ENCODE measurements at places on chromosomes 7 and 10.

DNA sequence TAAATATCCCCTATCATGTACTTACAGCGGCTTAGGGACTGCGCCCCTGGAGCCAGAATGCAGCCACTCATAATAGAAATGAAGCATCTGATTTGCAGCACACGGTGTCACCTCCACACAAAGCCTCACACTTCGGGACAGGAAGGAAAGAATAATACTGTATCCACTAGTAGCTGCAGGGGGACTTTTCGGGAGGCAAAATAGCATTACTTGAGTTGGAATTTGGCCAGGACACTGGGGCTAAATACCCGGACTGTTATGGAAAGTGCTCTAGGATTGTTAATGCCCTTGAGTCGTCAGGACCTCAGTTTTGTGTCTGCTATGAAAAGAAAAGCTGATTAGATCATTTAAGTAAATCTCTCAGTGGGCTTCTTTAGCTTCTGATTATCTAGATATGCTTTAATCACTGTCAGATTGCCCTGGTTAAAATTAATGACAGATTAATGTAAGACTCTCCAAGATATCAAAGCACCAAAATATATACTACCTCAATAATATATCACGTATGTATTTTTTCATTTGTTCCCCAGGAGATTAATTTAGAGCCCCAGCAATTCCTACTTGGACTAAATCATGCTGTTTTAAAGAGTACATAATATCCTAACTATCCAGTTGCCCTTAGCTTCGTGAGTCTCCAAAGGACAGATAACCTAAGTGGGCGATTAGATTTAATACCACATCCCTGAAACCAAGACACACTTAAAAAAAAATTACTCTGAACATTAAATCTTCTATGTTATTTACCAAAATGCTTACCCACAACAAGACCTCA, 173.0 kb upstream of the NEBL start:
- DNase-seq = peak; percentile 37

DNA sequence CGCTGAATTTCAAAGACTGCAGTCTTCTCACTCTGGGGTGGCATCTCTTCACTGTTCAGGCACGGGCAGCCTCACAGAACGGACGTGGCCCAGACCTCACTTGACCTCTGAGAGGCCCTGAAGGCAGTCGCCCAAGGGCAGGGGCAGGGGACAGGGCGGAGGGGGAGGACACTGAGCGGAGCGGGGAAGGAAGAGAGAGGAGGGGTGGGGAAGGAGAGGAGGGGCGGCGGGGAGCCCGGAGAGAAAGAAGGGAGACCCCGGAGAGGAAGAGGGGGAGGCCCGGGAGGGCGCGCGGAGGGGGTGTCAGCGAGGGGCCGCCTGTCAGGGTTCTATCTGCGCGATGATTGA, 58.7 kb upstream of the COMTD1 start:
- no peak for DNase-seq

- DNase-seq = no peak
Measured at GRCh38 chr10:96789571-96790108, 42.5 kb upstream of the LCOR start.

- DNase-seq = no peak
Measured at GRCh38 chr10:98168766-98169165, 34.3 kb downstream of the R3HCC1L start.

DNA sequence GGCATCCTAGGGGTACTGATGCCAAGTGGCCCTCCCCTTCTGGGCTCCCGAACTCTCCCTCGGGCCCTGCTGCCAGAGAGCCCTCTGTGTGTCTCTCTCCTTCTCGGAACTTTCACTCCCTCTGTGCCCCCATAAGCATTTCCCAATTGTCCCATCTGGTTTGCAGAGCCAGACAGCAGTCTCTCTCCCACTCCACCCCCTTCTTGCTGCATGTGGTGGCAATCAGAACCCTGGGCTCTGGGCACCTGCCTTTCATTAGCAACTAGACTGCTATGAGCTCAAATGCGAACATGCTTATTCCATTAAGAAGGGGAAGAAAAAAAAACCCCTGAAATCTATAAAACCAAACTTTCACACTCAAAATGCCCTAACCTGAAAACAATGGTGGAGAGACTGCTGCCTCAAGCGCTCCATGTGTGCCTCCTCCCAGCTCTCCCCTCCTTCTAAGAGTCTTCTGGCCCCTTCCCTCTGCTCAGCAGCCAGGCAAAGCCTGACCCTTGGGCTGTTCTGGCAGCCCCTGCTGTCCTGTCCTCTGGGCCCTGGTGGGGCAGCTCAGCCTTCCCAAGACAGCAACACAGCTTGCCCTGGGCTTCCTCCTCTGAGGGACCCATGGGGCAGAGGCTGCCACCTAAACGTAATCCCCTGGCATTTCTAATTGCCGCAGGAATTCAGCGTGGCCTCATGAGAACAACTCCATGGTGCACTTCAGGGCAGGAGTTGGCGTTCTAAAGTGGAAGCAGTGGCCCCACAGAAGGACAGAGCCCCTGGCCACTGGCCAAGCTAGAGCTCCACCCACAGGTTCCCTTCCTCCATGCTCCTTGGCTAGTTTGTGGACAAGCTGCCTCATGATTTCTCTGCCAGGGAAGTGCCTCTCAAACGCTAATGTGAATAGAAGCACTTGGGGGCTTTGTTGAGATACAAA, 415.4 kb downstream of the PLXNA4 start:
- DNase-seq = no peak

DNA sequence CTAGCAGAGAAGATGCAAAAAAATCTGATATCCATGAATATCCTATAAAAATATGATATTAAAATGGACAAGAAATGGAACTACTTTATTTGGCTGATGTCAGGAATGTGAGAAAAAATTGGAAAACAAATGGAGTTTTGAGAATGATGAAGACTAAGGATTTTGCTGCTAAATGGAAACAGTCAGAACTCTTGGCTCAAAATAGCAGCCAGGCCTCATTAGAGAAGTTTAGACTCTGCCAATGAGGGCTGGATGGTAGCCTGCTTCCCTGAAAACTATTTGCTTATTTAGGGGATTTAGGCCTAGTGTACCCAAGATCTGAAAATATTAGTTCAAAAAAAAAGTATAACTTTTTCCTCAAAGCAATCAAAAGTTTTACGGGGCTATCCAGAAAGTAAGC, 458.5 kb downstream of the TFEC start:
- no peak for DNase-seq

DNA sequence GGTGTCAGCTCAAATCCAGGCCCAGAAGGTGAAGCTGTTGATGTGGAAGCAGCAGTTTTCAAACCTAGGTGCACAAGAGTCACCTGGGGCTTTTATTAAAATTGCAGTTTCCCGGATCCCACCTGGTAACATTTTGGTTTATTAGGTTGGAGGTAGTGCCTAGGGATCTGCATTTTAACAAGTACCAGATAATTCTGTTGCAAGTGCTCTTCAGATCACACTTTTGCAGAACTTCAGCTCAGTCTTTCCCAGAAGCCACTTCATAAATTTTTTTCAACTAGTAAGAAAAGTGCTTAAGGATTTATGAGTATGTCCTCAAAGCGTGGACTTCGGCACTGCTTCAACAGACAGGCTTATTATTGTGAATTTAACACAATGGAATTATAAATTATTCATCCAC, 213.8 kb downstream of the ADRA2A start:
- DNase-seq = no peak

DNA sequence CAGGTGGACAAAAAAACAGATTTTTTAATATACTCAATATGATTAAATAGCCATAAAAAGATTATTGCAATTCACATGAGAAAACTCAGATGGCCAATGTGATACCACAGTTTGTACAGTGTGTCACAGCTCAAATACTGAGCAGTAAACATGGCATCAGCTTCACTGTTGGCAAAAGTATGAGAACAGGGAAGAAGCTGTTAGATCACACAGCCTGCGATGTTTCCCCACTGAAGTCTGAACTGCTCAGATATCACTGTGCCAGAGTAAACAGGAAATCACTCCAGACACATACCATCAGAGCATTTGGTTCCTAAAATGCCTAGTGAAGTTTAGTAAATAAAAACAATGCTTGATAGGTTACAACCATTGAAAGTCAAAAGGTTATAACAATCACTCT, 347.8 kb downstream of the ETV1 start:
- DNase-seq = no peak

- no peak for DNase-seq
Measured at GRCh38 chr10:69896606-69897231, 95.0 kb downstream of the COL13A1 start.

DNA sequence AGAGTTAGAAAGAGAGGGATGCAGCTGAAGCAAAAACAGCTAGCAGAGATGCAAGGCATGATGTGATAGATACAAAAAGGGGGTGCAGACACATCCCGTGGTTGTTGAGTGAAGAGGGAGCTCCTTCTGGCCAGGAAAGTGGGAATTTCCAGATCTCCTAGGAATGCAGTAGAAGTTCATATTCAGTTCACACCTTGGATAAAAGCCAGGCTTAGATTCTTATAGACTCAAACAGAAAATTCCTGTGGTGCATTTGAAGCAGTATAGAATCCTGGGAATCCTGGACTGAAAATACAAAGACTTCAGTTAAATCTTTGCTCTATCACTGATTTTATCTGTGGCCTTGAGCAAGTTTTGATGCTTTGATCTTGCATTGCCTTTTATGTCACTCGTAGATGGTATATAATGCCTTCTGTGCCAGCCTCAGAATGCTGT, 33.9 kb downstream of the SGPL1 start:
- no peak for DNase-seq

- no peak for DNase-seq
Measured at GRCh38 chr10:48773580-48773979, 88.9 kb downstream of the WDFY4 start.

DNA sequence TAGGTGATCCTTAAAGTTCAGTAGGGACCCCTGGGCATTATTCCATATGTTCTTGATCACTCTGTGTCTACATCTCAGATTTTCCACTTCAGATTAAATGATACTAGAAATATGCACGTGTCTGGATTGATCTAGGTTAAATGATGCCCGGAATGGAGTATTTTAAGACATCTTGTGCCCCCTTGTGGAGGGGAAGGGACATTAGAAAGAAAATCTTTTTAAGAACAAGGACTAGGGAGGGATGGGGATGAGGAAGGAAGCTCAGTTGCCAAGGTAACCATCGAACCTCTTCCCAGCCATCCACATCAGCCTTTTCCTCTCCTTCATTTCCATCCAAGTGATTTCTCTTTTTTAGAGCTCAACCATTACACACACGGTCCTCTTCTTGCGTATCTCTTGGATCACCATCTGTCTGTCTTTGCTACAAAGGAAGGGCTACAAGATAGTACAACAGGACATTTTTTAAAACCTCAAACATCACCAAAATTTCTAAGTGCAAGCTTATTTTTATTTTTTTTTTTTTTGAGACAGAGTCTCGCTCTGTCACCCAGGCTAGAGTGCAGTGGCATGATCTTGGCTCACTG, 40.5 kb downstream of the PRSS2 start:
- peak; percentile 31 for DNase-seq

DNA sequence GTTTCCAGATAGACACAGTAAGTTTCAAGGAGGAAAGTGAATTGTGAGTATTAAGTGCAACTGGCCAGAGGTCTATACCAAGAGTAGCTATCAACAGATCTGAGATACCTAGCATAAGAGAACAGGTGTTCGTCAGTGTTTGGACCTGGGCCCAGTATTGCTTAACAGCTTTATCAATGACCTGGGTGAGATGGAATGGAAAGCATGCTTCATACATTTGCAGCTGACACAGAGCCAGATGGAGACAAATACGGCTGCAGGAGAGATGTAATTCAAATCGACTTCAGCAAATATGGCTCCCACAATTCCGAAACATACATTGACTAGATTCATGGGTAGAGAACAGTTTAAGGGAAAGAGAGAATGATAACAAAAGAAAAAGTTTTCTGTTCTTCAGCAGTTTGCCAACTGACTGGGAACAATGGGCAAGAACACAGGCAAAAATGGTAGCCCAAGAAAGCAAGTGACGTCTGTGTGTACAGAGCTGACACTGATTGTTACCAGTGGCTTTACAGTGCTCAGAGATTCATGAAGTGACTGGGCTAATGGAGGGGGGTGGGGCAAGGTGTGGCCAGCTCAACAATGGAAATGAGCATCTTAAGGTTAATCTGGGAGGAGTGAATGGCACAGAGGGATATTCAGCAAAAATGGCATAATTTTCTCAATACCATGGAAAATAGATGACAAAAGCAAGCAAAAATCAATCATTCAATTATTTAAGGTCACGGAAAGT, 28.0 kb upstream of the COBL start:
- DNase-seq = no peak

DNA sequence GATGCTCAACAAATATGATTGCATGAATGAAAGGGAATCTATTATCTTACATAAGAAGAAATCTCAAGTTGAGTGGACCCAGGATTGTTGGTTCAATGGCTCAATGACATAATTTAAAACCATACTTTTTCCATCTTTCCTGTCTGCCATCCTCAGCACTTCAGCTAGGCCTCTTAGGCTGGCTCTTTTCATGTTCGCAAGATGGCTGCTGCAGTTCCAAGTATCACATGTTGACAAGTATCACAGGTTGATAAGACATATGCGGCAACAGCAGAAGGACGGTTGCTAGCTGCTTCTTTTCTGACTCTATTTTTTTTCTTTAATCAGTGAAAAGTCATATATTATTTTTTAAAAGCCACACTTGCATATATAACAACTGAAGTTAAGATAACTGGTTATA, 79.0 kb upstream of the CDK6 start:
- DNase-seq = no peak

DNA sequence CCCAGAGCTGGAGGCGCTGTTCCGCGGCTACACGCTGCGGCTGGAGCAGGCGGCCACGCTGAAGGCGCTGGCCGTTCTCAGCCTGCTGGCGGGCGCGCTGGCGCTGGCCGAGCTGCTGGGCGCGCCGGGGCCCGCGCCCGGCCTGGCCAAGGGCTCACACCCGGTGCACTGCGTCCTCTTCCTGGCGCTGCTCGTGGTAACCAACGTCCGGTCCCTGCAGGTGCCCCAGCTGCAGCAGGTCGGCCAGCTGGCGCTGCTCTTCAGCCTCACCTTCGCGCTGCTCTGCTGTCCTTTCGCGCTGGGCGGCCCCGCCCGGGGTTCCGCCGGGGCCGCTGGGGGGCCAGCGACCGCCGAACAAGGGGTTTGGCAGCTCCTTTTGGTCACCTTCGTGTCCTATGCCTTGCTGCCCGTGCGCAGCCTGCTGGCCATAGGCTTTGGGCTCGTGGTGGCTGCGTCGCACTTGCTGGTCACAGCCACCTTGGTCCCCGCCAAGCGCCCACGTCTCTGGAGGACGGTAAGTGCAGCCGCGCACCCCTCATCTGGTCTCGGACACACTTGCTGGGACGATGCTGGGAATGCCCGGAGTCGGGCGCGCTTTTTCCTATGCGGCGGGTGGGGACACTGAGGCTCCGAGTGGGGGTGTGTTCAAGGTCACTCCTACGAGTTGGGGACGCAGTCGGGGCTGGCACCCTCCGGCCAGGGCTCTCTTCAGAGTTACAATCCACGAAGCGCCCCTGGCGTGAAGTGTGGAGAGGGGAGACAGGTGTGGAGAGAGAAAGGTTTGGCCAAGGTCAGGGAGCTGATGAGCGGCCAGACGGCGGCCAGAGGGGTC, 717 bp downstream of the ADCY1 start:
- DNase-seq = no peak

DNA sequence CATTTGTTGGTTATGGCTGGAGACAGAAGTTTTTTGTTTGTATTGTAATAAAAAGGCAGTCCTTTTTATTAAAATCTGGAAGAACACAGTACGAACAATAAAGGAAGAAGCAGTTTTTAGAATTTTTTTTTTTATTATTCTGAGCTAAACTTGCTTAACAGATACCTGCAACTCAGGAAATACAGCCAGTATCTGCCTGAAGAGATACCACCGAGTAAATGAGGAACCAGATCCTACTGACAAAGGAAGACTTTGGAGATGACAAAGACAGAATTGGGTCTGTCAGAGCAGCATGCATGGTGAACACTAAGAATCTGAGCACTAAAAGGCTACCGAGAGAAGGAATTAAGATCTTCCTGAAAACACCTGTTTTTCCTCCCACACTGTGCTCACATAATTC, 1335.9 kb upstream of the SORCS1 start:
- no peak for DNase-seq

All from NCI-H524 treated with DMSO at 0.1 percent for 48 hours (cell line).